Stimulated activated CD4-positive, alpha-beta T cell treated with anti-CD3 and anti-CD28 coated beads, Interleukin-4, amount 100 ng/mL, for 1 hour (primary cell): ENCODE measurements at places on chromosomes 5 and 9.

DNA sequence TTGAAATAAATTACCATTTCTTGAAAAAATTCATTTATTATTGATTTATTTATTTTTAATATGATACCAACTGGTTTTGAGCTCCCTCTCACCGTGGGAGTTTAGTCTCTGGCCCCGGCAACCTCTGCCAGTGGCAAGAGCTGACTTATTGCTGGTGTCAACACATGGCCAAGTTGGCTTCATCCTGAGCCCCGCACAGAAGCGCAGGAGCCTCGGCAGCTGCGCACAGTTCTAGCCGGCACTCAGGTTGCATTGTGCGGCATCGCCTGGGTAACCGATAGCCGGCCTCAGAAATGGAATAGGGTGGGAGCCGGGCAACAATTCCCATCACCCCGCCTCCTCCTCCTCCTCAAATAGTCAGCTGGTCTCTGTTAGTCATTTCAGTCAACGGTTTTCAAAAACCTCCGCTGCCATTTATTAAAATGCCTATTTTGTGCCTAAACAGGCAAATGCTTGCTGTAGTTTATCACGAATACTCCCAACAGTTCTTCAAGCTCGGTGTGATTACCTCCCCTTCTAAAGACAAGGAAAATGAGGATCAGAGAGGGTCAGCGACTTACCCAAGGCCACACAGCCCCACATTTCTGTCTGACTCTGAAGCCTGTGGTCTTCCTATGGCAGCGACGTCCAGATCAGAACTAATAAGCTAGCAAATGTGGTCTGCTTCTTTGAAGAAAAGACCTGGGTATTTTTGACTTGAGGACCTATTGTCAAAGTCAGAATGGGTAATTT is 15.7 kb upstream of the MSX2 start:
- DNase-seq, result no peak

DNA sequence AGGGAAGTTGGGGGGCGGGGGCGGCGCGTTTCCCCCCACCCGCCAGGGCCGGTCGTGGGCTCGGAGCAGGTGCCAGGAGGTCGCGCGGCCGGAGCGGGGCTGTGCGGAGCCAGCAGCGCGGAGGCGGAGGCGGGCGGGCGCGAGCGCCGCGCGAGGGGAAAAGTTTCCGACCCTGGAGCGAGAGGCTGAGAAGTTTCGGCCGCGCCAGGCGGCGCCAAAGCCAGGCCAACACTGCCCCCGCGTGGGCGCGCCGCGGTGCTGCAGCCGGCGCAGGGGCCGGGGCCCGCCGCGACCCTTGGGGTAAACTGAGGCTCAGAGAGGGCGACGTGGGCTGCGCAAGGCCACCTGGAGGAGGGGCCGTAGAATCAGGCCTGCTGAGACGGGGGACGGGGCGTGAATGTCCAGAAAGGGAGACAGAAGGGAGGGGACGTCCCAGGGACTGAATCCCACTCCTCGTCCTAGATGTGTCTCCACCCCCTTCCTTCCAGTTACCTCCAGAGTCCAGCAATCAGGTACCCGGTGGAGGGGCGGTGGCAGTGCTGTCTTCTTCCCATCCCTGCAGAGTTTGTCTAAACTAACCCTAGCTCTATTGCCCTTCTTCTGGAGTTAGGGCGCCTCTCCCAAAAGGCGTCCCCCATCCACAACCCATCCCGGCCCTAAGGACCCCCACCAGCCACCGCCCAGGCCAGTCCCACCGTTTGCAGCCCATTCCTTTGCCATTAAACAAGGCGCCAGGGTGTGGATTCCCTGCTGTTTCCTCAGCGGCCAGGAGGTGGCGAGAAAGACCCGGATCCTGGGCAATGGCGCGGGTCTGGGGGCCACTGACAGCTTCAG is 10.2 kb downstream of the C9orf50 start:
- peak; percentile 73 for DNase-seq

DNA sequence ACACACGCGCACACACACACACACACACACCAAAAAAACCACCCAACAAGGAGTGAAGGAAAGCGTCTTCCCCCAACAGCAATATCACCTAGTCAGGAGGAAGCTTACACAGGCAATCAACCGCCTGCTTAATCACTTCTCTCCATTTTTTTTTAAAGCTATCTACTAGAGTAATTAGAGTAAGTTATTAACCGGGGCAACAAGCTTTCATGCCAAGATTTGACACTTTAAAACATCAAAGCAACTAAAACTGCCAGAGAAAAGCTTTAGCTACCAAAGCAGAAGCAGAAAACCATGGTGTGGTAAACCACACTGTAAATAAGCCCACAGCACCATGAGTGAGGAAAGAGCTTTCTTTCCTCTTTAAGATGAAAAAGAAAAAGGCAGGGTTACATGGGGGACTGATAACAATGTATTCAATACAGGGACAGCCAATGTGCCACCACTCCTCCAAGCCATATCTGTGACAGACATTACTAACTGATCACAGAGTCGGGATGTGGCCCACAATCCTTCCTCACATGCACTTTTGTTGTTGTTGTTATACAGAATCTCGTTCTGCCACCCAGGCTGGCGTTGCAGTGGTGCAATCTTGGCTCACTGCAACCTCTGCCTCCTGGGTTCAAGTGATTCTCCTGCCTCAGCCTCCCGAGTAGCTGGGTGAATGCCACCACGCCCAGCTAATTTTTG is 282.1 kb downstream of the CRB2 start:
- DNase-seq, result no peak

- no peak for DNase-seq
Observed at GRCh38 chr9:13823026-13823425, 490.9 kb downstream of the NFIB start.

- no peak for DNase-seq
Observed at GRCh38 chr5:166188501-166189325, 2102.7 kb upstream of the WWC1 start.

GRCh38 chr9:13721481-13722235 is 442.2 kb upstream of the MPDZ start:
- DNase-seq, result no peak

DNA sequence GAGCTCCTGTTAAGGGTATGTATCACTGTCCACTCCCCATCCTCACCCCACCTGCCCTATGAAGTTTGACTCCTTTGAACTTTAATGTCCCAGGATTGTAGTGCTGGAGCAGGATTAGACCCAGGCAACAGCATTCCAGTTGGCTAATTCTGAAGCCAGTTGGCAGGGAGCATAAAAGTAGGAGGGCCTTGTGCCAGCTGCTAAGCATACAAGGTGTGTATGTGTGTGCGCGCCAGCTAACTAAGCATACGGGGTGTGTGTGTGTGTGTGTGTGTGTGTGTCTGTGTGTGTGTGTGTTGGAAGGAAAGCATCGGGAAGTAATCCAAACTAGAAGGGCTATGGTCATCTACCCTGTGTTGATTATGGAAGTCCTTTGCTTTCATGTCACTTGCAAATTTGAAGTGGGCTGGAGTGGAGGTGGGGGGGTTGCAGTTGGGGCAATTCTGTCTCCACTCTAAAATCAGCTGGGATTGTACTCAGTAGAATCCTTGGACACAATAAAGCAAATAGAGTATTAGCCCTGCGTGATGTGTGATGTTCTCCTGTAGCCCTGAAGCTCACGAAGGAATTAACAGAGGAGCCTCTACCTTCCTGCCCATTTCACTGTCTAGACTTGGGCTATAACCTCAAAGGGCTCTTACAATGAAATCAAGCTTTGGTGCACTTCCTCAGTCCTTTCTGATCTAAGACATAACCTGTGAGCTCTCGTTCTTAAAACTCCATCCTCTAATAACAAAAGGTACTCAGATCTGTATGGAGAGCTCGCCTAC is 26.9 kb downstream of the HMGCR start:
- no peak for DNase-seq

GRCh38 chr9:97695995-97696802 is 941 bp downstream of the XPA start:
- no peak for DNase-seq

GRCh38 chr9:6449086-6449485 is 36.1 kb downstream of the UHRF2 start:
- no peak for DNase-seq

DNA sequence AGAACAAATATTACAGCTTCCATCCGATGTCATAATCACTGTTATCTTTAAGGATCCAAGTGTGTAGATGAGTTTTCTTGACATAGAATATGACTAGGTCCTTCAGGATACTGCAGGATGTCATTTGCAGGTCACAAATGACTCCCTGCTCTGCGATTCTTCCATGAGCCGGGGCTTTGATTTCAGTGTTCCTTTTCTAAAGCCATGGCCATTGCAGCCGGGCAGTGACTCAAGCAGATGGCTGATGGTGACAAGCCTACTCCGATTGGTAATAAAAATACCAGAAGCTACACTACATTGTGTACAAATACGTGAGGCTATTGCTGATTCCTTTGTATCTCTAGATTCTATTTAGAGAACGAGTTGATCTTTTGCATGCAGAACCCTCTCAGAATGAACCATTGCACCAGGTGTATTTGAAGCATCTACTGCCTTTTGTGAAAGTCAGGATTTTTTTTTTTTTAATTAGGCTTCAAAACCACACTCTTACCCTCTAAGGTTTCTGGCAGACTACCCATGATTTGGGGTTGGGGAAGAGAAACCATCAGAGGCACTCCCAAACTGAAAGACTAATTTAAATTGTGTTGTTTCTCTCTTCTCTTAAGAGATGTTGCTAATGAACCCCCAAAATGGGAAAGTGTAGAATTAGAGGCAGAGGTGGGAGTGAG is 271.0 kb upstream of the ADRA1B start:
- DNase-seq, result no peak

DNA sequence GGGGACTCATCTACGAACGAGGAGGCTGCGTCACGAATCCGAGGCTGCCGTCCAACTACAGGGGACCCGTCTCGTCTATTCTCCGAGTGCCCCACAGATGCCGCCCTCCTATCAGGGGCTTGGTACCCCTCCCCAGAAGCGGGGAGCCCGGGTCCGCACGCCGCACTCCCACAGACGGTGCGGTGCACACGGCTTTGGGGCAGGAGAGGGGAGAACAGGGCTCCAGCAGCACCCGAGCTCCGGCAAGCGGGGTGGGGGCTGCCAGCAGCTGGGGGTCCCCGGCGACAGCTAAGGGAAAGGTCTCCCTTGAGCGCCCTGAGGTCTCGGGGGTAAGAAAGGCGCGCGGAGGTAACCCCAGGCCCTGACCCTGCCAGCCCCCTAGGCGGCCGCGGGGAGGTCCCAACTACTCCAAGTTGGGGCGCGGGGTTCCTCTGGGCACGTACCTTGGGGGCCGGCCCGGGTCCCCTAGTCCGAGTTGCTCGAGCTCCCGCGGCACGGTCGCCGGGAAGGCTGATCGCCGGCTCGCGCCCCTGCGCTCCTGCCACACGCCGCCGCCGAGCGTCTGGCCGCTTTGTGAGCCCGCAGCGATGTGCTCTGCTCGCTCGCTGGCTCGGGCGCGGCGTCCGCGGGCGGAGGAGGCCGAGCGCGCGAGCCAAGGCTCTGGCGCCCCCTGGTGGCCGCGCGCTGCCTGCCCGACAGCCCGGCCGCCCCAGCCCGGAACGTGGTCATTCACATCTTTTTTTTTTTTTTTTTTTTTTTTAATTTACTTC is at the start of gene SPOCK1:
Gene SPOCK1, minus strand, starts transcription at position 591 of the 770 bp plus-strand sequence.
- DNase-seq, result peak; percentile 64

DNA sequence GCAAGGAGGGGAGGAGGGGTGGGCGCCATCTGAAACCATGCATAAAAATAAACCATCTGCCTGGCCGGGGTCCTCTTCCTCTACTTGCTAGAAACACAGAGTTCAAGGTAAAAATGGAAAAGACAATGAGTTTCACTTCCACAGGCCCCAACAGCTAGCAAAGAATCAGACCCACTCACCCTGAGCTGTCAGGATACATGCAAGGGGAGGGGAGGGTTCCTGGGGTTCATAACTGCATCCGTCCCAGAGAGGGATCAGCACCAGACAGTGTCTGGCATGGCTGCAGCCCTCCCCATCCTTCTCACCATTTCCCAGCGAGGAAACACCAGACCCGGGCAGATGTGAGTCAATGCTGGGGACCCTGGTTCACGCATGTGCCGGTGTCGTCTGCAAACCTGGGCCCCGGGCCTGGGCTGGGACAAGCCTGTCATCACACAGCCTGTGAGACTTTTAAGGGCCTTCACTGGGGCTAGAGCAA is 55.4 kb downstream of the SEMA4D start:
- no peak for DNase-seq

DNA sequence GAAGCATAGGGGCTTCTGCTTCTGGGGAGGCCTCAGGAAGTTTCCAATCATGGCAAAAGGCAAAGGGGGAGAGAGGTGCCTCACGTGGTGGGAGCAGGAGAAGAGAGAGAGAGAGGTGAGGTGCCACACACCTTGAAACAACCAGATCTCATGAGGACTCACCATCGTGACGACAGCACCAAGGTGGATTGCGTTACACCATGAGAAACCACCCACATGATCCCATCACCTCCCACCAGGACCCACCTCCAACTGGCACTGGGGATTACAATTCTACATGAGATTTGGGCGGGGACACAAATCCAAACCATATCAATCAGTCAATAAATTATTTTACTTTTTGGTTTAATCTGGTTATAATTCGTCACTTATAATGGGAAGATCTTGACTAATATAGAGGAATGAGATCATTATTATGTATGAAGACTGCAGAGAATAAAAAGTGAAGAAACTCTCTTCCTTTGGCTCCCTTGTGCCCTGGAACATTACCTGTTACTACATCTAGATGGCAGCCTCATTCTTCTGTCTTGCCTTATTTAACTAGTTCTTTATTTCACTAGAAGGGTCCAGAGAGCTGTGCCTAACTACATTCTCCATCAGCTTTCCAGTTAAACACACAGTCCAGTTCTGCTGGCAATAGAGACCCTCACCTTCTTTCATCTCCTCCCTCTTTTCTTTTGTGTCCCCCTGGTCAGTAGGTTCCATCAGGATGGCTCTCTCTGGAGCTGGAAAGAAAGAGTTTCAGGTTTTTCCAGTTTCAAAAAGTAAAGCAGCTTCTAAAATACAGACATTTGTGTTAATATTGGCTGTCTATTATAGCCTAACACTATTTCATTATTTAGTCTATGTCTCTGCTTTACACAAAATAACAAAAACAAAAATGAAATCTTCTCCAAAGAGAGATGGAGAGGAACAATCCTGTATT is 21.7 kb upstream of the SPINK7 start:
- no peak for DNase-seq

GRCh38 chr9:137168573-137168903 is 1.3 kb downstream of the LRRC26 start:
- DNase-seq, result no peak

DNA sequence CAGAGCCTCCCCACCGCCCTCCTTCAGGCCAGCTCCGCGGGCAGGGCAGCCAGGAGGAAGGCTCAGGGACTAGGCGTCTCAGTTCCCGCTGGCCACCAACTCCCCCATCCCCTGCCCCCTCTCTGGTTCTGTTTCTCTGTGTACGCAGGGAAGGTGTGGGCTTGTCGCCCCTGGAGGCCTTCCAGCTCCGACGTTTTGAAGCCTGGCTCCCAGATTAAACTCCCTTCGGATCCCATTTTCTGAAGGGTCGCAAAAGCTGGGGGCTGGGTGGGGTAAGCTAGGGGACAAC is 346 bp downstream of the ATOX1 start:
- DNase-seq, result no peak

DNA sequence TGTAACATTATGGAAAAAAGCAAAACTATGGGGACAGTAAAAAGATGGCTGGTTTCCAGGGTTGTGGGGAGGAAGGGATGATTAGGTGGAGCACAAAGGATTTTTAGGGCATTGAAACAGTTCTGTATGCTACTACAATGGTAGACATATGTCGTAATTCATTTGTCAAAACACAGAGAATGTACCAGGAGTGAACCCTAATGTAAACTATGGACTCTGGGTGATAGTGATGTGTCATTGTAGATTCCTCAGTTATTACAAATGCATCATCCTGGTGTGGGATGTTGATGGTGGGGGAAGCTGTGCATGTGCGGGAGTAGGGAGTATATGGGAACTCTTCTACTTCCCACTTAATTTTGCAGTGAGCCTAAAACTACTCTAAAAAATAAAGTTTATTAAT is 135.0 kb upstream of the GABRP start:
- DNase-seq, result no peak
